ENCODE measurements at places on chromosomes 12 and 14.
A peak's percentile ranks its signal among the peaks of the same experiment; 100 is the strongest.

GRCh38 chr12:34336619-34337465 is 314.5 kb downstream of the ALG10 start:
- DNase-seq: no peak

- no peak for DNase-seq
These were observed 177.0 kb downstream of the CEP128 start for GRCh38 chr14:80764496-80764895.

- no peak for DNase-seq
These were observed 96.3 kb upstream of the EVL start for GRCh38 chr14:99968941-99969340.

GRCh38 chr12:109981311-109981710 is 14.9 kb downstream of the GIT2 start:
- no peak for DNase-seq

- DNase-seq: peak; percentile 56
These were observed 75.0 kb downstream of the TGFB3 start for GRCh38 chr14:75906680-75907280.

DNA sequence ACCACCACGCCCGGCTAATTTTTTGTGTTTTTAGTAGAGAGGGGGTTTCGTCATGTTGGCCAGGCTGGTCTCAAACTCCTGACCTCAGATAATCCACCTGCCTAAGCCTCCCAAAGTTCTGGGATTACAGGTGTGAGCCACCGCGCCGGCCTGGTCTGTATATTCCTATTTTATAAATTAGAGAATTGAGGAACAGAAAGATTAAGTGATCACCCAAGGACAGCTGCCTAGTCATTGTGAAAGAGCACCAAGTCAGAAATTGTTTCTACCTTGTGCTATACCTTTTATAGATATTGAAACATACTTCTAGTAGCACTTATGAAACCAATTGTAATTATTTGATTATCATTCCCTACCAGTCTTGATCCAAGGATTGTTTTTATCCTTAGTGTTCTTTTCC is 1.9 kb downstream of the KNTC1 start:
- no peak for DNase-seq

- DNase-seq: no peak
These were observed 19.6 kb downstream of the PIWIL1 start for GRCh38 chr12:130357241-130357640.

GRCh38 chr14:91004987-91005386 is 55.5 kb downstream of the RPS6KA5 start:
- no peak for DNase-seq

DNA sequence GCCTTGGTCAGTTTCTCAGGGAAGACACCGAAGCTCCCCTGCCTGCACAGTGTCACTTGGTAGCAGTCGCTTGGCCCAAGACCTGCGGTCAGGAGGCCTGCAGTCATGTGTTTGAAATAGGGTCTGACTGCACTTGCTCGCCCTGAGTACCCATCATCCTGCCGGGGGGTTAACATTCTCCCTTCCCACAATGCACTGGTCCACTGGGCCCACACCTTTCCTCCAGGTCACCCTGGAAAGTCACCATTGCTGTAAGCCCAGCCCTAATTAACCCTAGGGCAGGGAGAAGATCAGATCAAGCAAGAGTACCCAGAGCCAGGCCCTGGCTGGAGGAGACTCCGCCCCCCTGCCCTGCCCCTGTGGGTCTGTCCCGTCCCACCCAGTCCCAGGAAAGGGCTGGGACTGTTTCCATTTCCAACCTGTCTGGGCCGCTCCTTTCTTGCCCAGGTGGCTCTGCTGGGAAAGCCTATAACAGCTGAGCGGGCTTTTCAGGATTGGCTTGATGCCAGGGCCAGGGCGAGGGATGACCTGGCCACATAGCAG is 87.1 kb downstream of the ZFP36L1 start:
- no peak for DNase-seq

GRCh38 chr12:30964896-30965612 is 38.5 kb downstream of the TSPAN11 start:
- DNase-seq: no peak

GRCh38 chr14:105527381-105527825 is 1.0 kb downstream of the TMEM121 start:
- DNase-seq: no peak

DNA sequence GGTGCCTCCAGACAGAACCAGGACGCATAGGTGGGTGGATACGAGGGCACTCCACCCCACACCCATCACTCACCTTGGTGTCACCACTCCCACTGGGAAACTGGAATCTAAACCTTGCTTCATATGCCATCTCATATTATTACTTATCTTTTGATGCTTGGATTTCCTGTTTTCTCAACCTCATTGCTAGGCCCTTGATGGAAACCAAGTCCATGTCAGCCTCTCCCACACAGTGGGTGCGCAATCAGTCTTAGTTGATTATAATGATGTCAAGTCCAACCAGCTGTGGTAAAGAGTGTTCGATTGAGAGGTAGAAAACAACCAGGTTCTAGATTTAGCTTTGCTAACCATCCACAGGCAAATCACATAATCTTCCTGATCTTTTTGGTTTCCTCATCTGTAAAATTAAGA is 584 bp upstream of the DDHD1 start:
- DNase-seq: no peak

GRCh38 chr12:13208533-13209435 is 12.3 kb downstream of the EMP1 start:
- peak; percentile 6 for DNase-seq

DNA sequence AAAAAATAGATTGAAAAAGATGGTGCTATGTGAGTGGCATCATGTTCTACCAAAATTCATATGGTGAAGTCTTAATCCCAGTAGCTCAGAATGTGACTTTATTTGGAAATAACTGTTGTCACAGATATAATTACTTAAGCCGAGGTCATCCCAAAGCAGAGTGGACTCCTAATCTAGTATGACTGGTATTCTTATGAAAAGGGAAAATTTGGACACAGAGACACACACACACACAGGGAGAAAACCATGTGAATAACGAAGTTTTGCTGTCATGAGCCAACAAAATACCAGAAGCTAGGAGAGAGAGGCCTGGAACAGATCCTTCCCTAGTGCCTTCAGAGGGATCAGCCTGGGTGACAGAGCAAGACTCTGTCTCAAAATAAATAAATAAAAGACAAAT is 62.6 kb downstream of the FAR2 start:
- DNase-seq: no peak

- no peak for DNase-seq
These were observed 32.2 kb upstream of the BICD1 start for GRCh38 chr12:32074432-32074831.

- no peak for DNase-seq
These were observed 17.6 kb upstream of the TBC1D30 start for GRCh38 chr12:64806593-64807460.

- DNase-seq: no peak
These were observed 936 bp downstream of the TFCP2 start for GRCh38 chr12:51171884-51172514.

DNA sequence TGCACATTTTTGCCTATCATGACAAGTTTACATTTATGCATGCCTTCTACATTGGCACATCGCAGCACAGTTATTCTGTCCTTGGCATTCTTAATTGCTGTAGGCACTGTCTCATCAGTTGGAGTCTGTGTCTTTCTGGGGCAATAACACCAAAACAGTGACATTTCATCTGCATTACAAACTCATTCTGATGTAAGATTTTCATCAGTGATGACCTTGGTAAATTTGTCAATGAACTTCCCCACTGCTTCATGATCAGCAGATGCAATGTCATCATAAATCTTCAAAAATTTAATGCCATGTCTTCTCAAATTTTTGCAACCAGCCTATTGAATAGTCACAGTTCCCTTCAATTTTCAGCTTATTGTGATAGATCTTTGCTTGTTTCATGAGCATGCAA is 85.5 kb downstream of the CAPZA3 start:
- DNase-seq: no peak

DNA sequence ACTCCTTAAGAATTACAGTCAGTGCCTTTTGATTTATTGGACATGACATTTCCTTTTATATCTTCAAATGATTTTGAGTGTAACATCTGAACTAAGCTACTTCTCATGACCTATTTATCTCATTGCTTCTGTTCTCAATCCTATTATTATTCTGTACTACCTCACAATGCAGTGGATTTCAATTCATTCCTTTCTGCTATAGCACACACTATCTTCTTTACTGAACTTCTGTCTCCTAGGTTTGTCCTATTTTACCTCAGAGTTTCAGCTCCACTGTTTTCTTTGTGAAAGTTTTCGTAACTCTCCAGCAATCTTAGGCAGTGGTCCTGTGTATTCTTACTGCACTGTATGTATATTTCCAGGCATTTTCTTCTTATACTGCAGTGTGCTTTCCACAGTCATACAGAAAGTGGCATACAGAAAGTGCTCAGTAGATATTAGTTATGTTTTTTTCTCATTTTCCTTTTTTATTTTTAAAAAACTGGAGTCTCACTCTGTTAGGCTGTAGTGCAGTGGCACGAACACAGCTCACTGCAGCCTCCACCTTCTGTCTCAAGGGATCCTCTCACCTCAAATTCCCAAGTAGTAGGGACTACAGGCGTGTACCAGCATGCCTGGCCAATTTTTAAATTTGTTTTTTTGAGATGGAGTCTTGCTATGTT is 368.6 kb upstream of the RGS6 start:
- DNase-seq: no peak

GRCh38 chr14:103905842-103906456 is 22.3 kb upstream of the TDRD9 start:
- DNase-seq: no peak

- DNase-seq: no peak
These were observed 292.6 kb upstream of the CAND1 start for GRCh38 chr12:66976526-66976925.

- no peak for DNase-seq
These were observed 12.9 kb upstream of the EMP1 start for GRCh38 chr12:13183620-13184019.

- no peak for DNase-seq
These were observed 80.5 kb upstream of the CAPRIN2 start for GRCh38 chr12:30835216-30835615.

GRCh38 chr12:6372403-6373003 is 2.9 kb downstream of the SCNN1A start:
- no peak for DNase-seq

GRCh38 chr14:42802346-42802745 is 1195.7 kb downstream of the LRFN5 start:
- no peak for DNase-seq

DNA sequence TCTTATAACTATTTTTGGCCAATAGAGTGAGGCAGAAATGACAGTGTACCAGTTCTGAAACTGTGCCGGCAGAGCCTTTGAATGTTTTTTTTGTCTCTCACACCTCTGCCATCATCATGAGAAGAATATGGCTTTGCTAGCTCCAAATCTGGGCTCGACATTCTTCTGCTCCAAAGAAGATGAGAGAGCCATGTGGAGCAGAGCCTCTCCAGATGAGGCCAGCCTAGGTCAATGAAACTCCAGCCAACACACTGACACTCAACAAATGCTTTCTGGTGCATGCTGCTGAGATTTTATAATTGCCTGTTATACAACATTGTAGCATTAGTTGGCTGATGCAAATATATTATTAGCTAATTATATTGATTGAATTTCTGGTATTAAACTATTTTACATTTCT is 154.7 kb downstream of the SLC38A4 start:
- no peak for DNase-seq

- no peak for DNase-seq
These were observed 24.2 kb downstream of the AMDHD1 start for GRCh38 chr12:95967301-95967700.

DNA sequence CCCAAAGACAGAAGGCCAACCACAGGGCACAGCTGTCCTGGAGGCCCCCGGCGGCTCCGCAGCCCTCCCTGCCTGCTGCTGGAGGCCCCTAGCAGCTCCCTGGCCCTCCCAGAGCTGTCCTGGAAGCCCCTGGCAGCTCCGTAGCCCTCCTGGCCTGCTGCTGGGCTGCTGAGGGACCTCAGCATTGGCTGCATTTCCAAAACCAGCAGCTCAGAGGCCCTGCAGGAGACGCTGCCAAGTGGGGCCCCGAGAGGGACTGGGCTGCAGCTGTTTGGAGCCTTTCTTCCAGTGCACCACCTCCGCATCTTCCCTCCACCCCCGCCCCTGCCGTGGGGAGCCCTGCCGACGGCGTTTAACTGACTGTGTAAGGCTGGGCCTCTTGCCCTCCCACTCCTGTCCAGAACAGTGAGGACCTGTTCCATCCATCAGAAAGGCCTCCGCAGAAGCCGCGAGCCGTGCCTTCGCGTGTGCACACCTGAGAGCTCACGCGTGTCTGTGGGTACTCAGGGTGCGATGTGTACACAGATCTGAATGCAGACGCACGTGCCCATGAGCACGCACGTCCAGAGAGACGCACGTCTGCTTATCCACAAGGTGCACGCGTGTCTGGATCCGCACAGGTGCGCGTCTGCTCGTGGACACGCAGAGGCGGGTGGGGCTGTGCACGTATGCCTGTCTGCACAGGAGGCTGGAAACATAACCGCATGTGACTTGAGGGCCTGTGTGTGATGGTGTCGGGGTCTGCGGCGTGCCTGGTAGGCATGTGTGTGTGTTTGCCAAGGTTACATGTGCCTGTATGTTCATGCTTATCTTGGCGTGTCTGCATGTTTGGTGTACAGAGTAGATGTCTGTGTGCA is 57.0 kb upstream of the FBRSL1 start:
- no peak for DNase-seq

DNA sequence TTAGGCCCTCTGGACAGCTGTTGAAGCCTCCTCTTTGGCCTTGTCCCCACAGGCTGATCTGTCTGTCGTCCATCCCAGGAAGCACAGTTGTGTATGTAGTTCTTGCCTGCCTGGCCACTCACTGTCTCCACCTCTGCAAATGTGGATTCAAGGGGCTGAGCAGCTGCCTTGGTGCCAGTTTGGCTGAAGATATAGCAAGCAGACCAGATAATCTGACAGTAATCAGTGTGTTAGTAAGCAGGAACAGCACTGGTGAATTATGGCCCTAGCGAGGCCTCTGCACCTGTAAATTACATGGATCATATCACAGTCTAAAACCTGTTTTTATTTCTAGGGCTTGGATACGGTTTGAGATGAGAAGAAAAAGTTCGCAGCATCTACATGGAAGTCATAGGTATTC is 282.5 kb upstream of the NOS1 start:
- no peak for DNase-seq

DNA sequence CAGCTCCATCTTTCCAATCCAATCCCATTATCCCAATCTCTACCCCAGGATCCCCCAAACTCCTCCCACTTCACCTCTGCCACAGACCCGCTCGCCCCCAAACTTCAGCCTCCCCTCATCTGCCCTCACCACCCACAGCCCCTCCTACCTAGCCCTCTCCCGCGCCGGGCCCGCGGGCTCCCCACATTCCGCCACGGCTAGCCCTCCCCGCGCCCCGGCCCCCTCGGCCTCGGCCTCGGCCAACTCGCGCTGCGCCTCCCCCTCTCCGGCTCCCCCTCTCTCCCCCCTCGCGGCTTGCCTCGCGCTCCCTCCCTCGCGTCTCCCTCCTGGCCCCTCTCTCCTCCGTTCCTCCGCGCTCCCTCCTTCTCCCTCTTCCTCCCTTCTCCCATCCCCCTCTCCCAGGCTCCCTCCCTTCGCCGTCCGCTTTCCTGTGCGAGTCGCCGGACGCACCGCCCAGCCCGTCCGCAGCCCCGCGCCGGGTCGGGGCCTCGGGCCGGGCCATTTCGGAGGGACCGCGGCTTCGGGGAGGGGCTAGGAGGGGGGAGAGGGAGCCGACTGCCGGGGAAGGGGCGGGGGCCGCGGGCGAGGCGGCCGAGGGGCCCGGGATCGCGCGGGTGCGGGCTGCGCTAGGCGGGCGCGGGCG is at the start of gene ATN1:
TSS of gene ATN1 (plus strand) at position 581 of the 643 bp plus-strand sequence. CDS start 6,043 bp downstream, outside the sequence.
- DNase-seq: no peak
